ENCODE measurements at places on chromosomes 3 and 15.
A peak's percentile ranks its signal among the peaks of the same experiment; 100 is the strongest.

- no peak for DNase-seq
Observed at GRCh38 chr3:125349556-125350165, 25.5 kb downstream of the ZNF148 start.

DNA sequence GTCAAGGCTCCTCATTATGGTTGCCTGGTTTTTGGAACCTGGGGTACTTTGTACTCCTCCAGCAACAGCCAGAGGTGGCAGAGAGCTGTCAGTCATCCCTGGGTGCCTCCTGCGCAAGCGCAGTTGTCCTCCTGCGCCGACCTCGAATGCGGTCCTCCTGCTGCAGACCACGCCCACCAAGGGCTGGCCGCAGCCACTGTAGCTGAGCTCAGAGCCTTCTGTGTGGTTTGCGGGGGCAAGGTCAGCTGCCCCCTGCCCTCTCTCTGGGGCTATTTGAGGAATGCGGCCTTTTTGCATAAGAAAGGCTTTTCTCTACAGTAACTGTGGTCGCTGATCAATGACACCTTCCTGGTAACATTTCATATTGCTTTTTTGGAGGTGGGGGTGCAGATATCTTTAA, 131.3 kb upstream of the SNRPN start:
- no peaks in the 10 kb centered on the region for H3K27me3 ChIP-seq
- no peak overlapping the region for H3K27ac ChIP-seq
- DNase-seq = no peak
- no peaks in the 10 kb centered on the region for H3K4me1 ChIP-seq
- no peak overlapping the region for H3K4me3 ChIP-seq
- no peaks in the 10 kb centered on the region for H3K36me3 ChIP-seq

DNA sequence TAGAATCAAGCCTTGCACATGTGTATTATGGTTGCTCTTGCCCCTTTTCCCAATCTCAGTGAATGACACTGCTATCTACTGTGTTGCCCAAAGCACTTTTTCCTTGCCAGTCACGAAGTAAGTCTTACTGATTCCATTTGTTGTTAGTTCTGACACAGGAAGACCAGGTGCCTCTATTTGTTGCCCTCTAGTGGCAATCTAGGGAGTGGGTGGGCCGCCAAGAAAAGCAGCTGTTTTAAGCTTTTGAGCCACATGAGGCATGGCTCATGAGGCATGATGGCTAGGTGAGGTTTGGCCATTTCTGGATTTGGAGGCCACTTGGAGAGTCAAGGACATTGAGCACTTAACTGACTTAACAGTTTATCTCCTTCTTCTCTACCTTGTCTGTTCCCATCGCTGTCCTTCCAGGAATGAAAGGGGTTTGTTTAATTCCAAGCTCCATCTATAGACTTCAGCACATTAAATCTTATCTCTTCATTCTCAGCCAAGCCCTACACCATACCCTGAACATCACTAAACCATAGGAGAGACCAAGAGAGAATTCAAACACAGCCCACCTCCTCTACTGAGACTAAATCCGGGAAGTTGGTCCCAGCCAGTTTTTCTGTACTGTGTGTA, 103.1 kb downstream of the HCN4 start:
- H3K4me1 ChIP-seq = no peaks in the 10 kb centered on the region
- no peak overlapping the region for H3K27ac ChIP-seq
- H3K4me3 ChIP-seq = no peak overlapping the region
- peak; percentile 6 for DNase-seq
- no peaks in the 10 kb centered on the region for H3K36me3 ChIP-seq

DNA sequence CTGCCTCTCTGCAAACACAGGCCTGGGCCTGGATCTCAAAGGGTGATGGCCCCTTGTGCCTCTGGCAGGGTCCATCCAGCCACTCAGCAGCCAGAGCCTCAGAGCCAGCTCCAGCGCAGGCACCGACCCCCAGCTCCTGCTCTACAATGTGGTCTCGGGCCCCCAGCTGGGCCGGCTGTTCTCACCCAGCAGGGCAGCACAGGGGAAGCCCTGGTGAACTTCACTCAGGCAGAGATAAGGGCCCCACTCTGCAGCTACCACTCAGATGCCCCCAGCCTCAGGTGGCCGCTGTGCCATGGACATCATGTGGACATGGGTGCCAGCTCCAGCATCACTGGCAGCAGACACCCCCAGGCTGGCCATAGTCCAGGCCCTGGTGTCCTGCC, 173.1 kb downstream of the TBC1D2B start:
- no peak for DNase-seq
- no peak overlapping the region for H3K27ac ChIP-seq
- H3K27me3 ChIP-seq = peaks cover 3% of the 10 kb centered on the region

GRCh38 chr15:25171856-25172687, 217.3 kb downstream of the SNRPN start:
- no peaks in the 10 kb centered on the region for H3K4me1 ChIP-seq
- H3K27me3 ChIP-seq = no peaks in the 10 kb centered on the region
- DNase-seq = no peak

DNA sequence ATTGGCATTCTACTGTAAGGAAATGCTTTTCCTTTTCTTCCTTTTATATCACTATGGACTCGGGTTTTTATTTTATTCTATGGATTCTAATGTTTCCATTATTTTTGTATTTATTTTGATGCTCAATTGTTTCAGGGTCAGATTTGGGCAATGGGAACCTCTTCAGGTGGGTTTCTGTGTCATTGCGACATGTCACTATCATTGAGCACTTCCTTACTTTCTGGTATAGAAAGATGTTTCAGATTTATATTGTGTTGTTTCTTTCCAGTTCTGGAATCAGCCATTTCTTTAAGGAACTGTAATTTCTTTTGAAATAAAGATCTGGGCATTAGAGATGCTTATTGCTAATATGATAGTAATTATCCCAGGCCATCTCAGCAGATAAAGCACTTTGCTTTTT, 21.8 kb downstream of the GALK2 start:
- no peak overlapping the region for H3K4me3 ChIP-seq

GRCh38 chr15:75844629-75845335, 1.5 kb downstream of the UBE2Q2 start:
- no peak for DNase-seq
- peaks cover 72% of the 10 kb centered on the region for H3K4me1 ChIP-seq
- H3K4me3 ChIP-seq = peak overlapping the region; percentile 98
- peaks cover 4% of the 10 kb centered on the region for H3K36me3 ChIP-seq
- H3K27me3 ChIP-seq = peaks cover 9% of the 10 kb centered on the region

GRCh38 chr3:123730829-123731228, 146.0 kb upstream of the HACD2 start:
- no peaks in the 10 kb centered on the region for H3K4me1 ChIP-seq
- H3K36me3 ChIP-seq = no peaks in the 10 kb centered on the region
- H3K27ac ChIP-seq = no peak overlapping the region
- DNase-seq = no peak
- no peak overlapping the region for H3K4me3 ChIP-seq

DNA sequence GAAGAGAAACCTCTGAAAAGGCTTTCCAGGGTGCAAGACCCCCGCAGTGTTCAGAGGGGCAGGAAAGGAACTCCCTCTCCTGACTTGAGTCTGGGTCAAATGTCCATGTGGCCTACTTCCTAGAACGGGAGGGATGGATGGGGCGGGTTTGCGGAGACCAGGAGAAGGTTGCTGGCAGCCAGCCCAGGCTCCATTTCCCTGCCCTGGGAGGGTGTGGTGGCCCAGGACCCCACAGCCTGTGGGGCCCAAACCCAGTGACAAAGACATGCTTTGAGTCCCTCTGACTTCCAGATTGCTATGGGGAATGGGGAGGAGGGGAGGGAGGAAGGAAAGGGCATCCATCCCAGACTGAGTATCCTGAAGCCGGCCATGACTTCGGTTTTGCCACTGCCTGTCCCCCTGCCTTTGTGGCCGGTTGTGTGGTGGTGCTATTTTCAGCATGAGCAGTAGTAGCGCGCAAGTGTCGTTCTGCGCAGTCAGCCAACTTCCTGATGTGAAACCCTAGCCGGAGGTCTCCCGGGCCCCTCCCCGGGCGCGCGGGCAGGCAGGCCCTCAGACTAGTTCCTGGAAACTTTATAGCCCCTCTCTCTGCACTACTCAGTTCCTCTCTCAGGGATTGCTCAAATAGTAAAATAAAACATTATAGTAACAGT, 24.4 kb downstream of the MAGEF1 start:
- DNase-seq = peak; percentile 11
- H3K27me3 ChIP-seq = peaks cover 4% of the 10 kb centered on the region
- H3K4me3 ChIP-seq = no peak overlapping the region
- H3K36me3 ChIP-seq = no peaks in the 10 kb centered on the region
- H3K4me1 ChIP-seq = peaks cover 13% of the 10 kb centered on the region
- no peak overlapping the region for H3K27ac ChIP-seq

GRCh38 chr15:45162771-45163507, 24.8 kb downstream of the SHF start:
- no peak overlapping the region for H3K4me3 ChIP-seq
- H3K36me3 ChIP-seq = no peaks in the 10 kb centered on the region
- no peak overlapping the region for H3K27ac ChIP-seq
- peaks cover 38% of the 10 kb centered on the region for H3K4me1 ChIP-seq

DNA sequence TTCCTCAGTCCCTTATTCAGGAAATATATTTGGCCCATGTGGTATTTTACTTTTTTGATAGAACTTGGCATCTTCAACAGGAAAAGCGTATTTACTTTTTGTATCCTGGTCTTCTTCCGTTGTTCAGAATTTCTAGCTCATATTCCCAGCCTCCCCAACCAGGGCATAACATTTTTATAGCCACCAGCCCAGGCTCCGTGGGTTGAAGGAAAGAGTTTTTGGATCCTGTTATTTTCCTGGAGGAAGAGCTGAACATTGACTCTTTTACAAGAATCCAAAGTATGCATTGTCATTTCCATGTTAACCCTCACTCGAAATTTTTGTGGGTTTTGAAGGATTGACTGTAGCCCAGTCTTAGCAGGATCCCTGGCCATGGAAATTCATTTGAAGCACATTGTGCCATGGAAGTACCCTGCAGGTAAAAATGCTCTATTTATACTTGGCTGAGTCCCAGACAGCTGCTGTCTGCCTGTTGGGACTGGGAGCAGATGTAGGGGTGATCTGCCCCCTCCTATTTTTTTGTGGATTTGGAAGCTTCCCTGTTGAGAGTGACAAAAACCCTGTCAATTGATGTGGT, 98.8 kb downstream of the AKAP13 start:
- no peak for DNase-seq
- H3K27ac ChIP-seq = no peak overlapping the region
- peaks cover 39% of the 10 kb centered on the region for H3K4me1 ChIP-seq

- H3K27ac ChIP-seq = no peak overlapping the region
- peaks cover 9% of the 10 kb centered on the region for H3K4me1 ChIP-seq
- DNase-seq = no peak
- H3K27me3 ChIP-seq = no peaks in the 10 kb centered on the region
- no peaks in the 10 kb centered on the region for H3K36me3 ChIP-seq
- H3K4me3 ChIP-seq = no peak overlapping the region
Observed at GRCh38 chr3:36964817-36965216, 20.0 kb upstream of the TRANK1 start.

DNA sequence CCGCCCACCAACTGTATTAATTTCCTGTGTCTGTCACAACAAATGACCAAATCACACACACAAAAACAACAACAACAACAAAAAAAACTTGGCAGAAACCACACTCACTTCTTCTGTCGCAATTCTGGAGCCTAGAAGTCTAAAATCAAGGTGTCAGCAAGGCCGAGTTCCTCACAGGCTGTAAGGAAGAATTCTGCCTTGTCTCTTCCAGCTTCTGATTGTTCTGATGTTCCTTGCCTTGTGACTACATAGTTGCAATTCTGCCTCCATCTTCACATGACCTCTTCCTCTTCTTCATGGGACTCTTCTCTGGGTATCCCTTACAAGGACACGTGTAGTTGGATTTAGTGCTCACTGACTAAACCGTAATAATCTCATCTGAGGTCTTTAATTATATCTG, 61.4 kb downstream of the IL12A start:
- no peak for DNase-seq
- no peaks in the 10 kb centered on the region for H3K36me3 ChIP-seq
- H3K27me3 ChIP-seq = peaks cover 6% of the 10 kb centered on the region
- no peak overlapping the region for H3K27ac ChIP-seq
- no peaks in the 10 kb centered on the region for H3K4me1 ChIP-seq

- H3K4me1 ChIP-seq = no peaks in the 10 kb centered on the region
- no peaks in the 10 kb centered on the region for H3K27me3 ChIP-seq
- no peak overlapping the region for H3K27ac ChIP-seq
- H3K36me3 ChIP-seq = no peaks in the 10 kb centered on the region
Observed at GRCh38 chr3:103862415-103862814, 1427.6 kb downstream of the ZPLD1 start.

GRCh38 chr3:67524046-67524445, 130.4 kb downstream of the SUCLG2 start:
- no peaks in the 10 kb centered on the region for H3K27me3 ChIP-seq
- H3K27ac ChIP-seq = no peak overlapping the region
- no peak for DNase-seq
- H3K4me1 ChIP-seq = peaks cover 14% of the 10 kb centered on the region
- H3K4me3 ChIP-seq = no peak overlapping the region

- H3K27ac ChIP-seq = no peak overlapping the region
- peaks cover 8% of the 10 kb centered on the region for H3K27me3 ChIP-seq
- H3K4me3 ChIP-seq = no peak overlapping the region
- peaks cover 4% of the 10 kb centered on the region for H3K36me3 ChIP-seq
- DNase-seq = peak; percentile 22
Observed at GRCh38 chr3:197338586-197338985, 40.2 kb upstream of the DLG1 start.

DNA sequence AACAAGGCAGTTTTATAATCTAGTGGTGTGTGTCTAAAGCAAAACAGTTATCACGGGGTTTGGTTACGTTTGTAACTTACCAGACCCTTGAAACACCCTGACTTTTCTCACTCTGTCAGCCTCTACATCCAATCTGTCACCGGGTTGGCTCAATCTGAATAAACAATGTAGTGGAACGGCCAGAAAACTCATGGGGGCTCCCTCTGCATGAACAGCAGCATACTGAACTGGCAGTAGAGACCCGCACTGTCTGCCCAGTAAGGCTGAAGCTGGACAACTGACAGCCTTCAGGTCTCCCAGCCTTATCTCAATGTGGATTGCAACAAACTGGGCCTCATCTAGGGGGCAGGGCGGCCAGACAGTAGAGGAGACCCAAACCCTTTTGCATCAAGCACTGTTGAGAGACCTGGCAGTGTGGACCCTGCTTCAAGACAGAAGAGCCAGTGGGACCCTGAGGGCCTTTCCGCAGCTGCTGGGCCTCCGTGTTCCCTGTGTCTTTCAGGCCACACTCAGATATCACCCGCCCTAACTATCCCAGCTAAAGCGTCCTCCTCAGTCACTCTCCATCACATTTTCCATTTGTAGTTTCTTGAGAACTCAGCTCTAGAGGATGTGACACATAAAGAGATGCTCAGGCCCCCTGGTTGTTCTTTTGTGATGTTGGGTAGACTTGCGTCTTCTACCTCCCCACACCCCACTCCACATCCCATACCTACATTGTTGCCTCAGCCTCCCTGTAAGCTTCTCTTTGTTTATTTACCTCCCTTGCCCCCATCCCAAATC, 181.2 kb upstream of the NR2E3 start:
- no peaks in the 10 kb centered on the region for H3K27me3 ChIP-seq
- H3K36me3 ChIP-seq = no peaks in the 10 kb centered on the region
- H3K27ac ChIP-seq = no peak overlapping the region
- H3K4me3 ChIP-seq = no peak overlapping the region
- DNase-seq = no peak
- no peaks in the 10 kb centered on the region for H3K4me1 ChIP-seq

DNA sequence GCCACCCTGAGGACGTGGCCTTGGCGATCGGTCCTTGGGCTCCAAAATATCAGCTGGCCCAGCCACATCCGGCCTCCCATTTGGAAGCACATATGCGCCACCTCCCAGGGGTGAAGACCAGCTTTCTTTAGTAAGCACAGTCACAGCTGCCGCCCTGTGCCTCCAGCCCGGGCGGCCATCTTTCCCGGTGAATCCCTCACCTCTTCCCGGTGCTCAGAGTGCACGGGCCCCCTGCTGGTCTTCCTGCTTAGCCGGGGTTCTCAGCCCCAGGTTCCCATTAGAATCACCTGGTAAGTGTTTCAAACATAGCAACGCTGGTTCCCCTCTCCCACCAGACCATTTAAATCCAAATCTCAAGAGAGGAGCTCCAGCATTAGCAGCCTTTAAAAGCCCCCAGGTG, 232.2 kb downstream of the VPS13C start:
- DNase-seq = no peak
- H3K27ac ChIP-seq = no peak overlapping the region
- peaks cover 7% of the 10 kb centered on the region for H3K27me3 ChIP-seq
- H3K4me3 ChIP-seq = no peak overlapping the region

Data from immature natural killer cell (primary cell).